ENCODE measurements at places on chromosomes 4 and X.
A peak's percentile ranks its signal among the peaks of the same experiment; 100 is the strongest.

- no peak for DNase-seq
These were observed 84.8 kb upstream of the C1QTNF7 start for GRCh38 chr4:15343000-15343399.

DNA sequence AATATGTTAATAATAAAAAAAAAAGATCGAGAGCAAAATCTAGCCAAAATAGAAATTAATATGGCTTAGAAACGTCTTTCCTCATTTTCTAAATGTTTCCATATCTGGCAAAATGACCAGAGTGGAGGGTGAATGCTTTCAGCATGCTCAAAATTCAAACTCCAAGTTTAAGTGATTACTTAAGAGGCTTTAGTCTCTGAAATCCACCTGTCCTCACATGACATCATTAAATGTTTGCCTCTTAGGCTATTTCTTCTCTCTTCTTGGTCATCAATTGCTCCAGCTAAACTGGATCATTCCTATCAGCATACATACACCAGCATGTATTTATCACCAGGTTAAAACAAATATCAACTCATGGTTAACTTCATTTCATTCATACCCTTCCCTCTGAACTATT, 54.5 kb upstream of the ATXN3L start:
- no peak for DNase-seq

GRCh38 chr4:108465886-108466500, 154.4 kb upstream of the RPL34 start:
- no peak for DNase-seq

- DNase-seq, result no peak
These were observed 94.8 kb downstream of the ADGRL3 start for GRCh38 chr4:61294936-61295335.

DNA sequence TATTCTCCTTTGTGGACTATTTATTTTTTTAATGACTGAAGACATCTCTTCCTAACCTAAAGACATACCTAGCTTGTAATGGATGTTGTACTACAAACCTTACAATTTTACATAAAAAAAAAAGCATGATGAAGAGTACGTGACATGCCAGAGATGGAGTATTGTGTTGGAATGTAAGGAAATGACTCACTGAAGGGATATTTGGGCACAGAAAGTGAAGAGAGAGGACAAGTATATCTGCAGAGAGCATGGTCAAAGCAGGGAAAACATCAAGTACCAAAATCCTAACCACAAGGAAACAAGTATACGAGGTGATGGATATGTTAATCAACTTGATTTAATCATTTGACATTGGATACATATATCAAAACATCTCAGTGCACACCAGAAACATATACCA, 1051.4 kb upstream of the PRKX start:
- DNase-seq, result no peak

DNA sequence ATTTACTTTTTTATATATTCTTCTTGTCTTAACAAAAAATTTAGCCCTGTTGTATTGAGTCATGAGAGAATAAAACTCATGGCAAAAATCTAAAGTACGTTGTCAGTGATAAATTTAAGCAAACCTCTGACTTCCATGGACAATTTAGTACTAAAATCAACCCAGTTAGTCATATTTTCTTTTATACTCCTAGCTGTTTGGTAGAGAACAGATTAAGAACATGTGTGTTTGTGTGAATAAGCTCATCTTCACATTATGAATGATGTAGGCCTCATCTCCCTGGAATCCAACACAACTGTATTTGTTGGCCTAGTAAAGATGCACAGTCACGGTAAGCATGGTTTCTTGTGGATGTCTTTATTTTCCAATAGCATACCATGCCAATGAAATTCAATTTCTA, 40.8 kb upstream of the FAM47B start:
- DNase-seq, result no peak

DNA sequence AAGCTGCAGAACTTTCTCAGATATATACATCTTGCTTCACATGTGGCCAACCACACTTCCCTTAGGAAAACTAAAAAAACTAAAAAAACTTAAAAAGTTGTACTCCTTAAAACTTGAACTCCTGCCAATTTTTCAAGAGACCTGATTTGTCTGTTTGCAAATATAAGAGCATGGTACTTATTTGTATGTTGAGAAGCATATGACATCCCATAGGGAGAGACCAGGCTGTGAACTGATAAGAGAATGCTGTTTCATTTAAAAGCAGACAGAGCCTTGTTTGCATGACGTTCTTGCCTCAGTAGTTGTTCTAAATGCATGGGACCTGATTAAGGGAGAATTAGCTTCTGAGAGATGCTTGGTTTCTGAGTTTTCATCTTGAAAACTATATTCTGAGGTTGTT, 169.9 kb downstream of the GPC3 start:
- no peak for DNase-seq

DNA sequence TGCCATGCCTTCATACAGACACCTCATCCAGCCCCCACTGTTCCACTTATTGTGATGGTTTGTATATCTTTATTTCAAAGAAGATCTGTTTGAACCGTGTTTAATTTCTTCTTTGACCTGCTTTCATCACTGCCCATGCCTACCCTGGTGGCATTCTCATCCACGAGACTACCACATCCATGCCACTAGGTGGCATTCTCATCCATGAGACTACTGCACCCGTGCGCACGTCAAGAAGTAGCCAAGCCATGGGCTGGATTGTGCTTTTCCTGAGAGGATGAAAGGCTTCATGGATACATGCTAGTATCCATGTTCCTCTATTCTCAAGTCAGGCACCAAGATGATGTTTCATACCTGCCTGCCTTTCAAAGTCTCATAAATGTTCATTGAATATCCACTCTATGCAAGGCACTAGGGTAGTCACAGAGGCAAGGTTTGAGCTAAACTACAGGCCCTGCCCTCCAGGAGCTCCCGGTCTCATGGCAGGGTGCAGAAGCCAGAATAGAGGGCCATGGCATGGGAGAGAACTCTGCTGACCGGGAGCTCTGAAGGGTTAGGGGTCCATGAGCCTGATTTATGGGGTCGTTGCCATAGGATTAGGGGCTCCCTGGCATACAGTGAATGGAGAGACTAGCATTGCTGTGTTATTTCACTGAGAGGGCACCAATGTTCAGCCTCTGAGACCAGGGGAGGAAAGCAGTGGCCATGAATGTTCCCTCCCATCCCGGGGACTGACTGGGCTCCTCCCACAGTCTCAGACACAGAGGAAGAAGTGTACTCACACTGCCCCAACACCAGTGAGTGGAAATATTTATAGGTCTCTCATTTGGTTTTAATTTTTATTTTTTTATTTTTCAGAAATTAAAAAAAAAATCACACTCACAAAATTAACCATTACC, 24.8 kb upstream of the EOLA2 start:
- DNase-seq, result peak; percentile 57

DNA sequence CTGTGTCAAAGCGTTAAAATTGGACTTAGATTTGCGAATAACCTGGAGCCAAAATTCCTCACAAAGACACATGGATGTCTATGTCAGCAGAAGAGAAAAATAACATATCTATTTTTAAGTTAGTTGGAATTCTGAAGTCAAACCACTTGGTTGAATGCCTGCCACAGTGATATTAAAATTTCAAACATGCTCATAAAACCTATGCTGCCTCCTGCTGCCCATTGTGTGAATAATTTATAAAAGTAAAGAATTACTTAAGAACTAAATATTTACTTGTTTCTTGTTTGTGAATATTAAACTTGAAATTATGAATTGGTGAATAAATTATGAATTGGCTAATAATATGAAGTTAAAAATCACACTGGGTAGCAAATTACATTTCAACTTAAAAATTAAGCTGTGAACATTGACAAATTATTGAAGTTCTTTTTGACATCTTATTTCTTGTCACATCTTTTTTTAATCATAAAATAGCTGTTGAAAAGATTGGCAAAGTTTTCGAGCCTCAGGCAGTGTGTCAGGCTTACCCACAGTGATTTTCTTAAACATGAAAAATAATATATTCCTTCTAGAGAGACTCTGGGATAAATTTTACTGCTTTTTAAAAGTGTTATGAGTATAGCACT, 35.4 kb downstream of the FABP2 start:
- DNase-seq, result peak; percentile 41

GRCh38 chrX:69388526-69388925, 115.6 kb upstream of the NALF2 start:
- no peak for DNase-seq

DNA sequence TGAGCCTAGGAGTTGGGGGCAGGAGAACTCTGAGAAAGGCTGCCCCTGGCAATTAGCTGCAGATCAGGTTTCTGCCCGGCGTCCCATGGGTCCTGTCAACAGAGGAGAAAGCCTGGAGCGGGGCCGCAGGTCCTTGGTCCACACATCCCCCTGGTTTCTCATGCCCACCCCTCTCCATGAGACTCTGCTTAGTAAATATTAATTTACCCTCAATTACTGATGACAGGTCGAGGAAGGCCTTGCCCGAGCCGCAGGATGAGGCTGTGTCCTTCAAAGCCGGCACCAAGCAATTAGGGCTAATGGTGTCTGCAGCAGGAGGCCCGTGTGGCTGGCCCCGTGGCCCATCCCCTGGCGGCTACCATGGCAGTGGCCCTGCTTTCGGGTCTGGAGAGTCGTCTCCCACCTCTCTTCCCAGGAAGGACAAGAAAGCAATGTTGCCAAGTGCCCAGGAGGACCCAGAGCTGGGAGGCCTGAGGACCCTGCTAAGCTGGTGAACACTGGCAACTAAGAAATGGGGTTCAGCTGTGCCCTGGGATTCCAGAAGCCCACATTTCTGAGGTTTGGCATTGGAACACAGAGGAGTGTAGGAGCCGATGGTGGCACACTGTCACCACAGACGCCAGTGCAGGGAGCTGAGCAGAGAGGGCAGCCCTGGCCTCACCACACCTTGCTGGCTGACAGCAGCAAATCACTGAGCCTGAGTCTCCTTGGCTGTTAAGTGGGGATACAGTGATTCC, 114.6 kb downstream of the CPZ start:
- no peak for DNase-seq

DNA sequence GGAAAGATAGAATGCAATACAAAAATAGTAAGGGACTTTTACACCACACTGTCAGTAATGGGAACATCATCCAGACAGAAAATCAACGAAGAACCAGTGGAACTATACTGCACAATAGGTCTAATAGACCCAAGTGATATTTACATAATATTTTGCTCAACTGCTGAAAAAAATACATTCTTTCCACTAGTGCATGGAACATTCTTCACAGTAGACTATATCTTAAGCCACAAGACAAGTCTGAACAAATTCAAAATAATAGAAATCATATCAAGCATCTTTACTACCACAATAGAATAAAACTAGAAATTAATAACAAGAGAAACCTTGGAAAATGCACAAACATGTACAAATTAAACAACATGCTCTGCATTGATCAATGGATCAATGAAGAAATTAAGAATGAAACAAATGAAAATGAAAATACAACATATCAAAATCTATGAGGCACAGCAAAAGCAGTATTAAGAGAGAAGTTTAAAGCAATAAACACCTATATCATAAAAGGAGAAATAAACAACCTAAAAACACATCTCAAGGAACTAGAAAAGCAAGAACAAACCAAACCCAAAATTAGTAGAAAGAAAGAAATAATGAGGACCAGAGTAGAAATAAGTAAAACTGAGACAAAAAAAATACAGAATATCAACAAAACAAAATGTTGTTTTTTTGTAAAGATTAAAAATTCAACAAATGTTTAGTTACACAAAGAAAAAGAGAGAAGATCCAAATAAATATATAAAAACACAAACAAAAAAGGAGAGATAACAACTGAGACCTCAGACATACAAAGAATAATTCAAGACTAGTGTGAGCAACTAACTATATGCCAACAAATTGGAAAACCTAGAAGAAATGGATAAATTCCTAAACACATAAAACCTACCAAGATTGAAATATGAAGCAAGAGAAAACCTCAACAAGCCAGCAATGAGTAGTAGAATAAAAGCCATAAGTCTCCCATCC, 51.5 kb upstream of the ANTXR2 start:
- no peak for DNase-seq

DNA sequence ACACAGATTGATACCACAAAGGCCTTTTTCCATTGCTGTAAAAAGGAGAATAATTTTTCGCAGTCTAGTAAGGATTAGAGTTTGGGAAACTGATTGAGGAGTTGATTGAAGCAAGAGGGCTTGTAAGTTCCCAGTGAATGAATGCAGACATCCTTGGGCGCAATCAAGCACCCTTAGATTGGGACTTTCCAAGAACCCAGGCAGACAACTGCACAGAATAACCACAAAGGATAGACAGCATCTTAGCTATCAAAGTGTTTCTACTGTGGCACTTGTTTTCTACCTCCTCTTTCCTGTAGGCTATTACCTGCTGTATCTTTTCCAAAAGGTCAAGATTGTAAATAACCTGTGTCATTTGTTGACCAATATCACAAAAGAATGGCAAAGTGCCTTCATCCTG, 2.6 kb downstream of the COX18 start:
- peak; percentile 58 for DNase-seq

Measured in activated CD4-positive, alpha-beta T cell treated with anti-CD3 and anti-CD28 coated beads, Interleukin-10, Interleukin-2, amounts not matched to agents 100 ng/mL and 50 ng/mL, durations not matched to agents 16 hours and 8 hours (primary cell).